ENCODE measurements at places on chromosomes 16 and 17. TPM values are rescaled to one million over a fixed set of nuclear protein-coding genes. Genes with fewer than 3 reads are reported as not detected.
A peak's percentile ranks its signal among the peaks of the same experiment; 100 is the strongest.

- peak; percentile 11 for DNase-seq
Measured at GRCh38 chr17:71084219-71084618, 914.9 kb downstream of the KCNJ2 start.

Gene PIRT
- total RNA-seq = not detected

- DNase-seq = peak; percentile 93
Measured at GRCh38 chr17:48555258-48556228, 10.6 kb upstream of the HOXB2 start.

- peak; percentile 68 for DNase-seq
Measured at GRCh38 chr17:72622661-72623433, 469.6 kb downstream of the SLC39A11 start.

DNA sequence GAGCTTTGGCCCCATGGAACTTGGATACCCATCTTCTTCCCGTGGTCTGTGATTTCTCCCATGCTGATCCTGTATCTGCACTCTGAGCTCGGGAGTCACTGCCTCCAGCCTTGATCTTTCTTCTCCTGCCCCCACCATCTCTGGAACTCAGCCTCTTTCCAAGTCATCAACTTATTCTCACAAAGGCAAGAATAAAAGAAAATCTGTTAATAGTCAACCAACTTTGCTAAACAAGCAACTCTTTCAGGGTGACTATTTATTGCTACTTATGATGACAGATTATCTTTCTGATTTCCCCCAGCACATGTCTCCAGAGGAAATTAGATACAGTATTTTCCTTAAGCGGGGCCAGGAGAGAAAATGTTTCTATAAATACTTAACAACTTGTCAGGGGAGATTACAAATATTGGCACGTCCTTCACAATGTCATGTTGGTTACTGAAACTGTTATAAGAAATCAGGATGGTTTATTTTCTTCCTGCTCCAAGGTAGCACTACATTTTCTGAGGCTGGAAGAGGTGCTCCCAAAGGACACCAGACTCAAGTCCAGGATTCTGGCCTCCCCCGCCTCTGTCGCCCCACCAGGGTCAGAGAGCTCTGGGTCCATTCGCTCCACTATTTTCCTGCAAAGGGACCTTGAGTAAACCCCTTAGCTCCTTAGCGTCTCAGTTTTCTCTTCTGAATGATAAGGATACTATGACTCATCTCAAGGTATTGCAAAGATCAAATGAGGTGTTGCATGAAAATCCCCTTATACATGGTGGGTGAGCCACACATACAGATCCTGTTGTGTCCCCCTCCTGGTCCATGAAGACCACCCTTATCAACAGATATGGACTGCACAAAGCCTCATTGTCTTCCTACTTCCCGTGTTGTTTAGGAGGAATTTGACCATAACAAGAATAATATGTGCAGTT lies 205.2 kb upstream of the WSCD1 start:
- DNase-seq = peak; percentile 68

- DNase-seq = peak; percentile 14
Measured at GRCh38 chr17:79393358-79394052, 217.3 kb downstream of the RBFOX3 start.

DNA sequence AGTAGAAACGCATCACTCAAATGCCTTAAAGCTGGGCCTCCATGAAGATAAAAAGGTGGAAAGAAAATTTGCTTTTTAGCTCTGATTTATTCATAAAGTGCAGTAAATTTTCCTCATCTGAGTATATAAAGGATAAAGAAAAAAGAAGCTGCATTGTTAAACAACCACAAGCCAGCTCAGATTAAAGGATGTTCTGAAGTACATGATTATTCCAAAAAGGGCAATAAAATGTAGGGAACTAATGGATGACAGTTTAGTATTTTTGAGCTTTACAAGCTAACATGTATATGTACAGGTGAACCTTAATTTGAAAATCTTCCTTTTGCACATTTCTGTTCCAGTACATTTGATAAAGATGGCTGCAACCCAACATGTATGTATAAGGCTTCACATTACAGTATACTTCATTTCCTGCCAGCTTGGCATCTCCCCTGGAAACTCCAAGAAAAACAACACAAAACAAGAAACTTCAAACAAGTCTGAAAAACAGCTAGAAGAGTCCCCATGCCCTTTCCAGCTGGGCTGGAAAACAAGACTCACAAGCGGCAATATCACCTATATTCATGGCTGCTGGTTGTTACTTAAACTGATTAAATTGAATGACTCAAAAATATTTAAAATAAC lies 225.7 kb downstream of the CEP112 start:
- no peak for DNase-seq

Gene ABCA6
- total RNA-seq = not detected

All from renal cortical epithelial cell (primary cell).